ENCODE measurements at places on chromosomes 2 and 18. TPM values are rescaled to one million over a fixed set of nuclear protein-coding genes. Genes with fewer than 3 reads are reported as not detected.
A peak's percentile ranks its signal among the peaks of the same experiment; 100 is the strongest.

The LAMA3 gene
- 4.8 TPM for total RNA-seq

- H3K36me3 ChIP-seq, result no peaks in the 10 kb centered on the region
- no peak overlapping the region for H3K27ac ChIP-seq
- no peaks in the 10 kb centered on the region for H3K27me3 ChIP-seq
- no peaks in the 10 kb centered on the region for H3K4me1 ChIP-seq
- DNase-seq, result no peak
These were observed 38.0 kb downstream of the ACKR3 start for GRCh38 chr2:236607471-236608187.

The C1QL2 gene
- not detected for total RNA-seq

- no peak overlapping the region for H3K4me3 ChIP-seq
- no peaks in the 10 kb centered on the region for H3K36me3 ChIP-seq
- H3K27ac ChIP-seq, result no peak overlapping the region
- DNase-seq, result no peak
- no peaks in the 10 kb centered on the region for H3K27me3 ChIP-seq
These were observed 131.9 kb downstream of the MEIS1 start for GRCh38 chr2:66566726-66567399.

GRCh38 chr2:240985881-240986786, 12.3 kb upstream of the SNED1 start:
- H3K36me3 ChIP-seq, result no peaks in the 10 kb centered on the region
- peak; percentile 83 for DNase-seq
- peak overlapping the region; percentile 56 for H3K4me3 ChIP-seq
- peaks cover 41% of the 10 kb centered on the region for H3K4me1 ChIP-seq

DNA sequence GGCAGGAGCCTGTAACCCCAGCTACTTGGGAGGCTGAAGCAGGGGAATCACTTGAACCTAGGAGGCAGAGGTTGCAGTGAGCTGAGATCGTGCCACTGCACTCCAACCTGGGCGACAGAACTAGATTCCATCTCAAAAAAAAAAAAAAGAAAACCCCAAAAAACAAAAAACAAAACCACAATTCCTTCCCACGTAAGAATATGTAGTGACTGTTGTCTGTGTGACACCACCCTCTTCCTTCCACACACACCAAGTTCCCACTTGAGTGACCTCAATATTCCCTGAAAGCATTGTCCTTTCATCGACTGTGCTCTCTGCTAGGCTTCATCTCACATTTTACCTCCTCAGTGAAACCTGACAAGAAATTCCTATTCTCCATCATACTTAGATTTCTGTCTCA, 8.8 kb upstream of the THADA start:
- H3K27ac ChIP-seq, result no peak overlapping the region
- no peaks in the 10 kb centered on the region for H3K4me1 ChIP-seq
- no peak overlapping the region for H3K4me3 ChIP-seq

GRCh38 chr2:12514631-12515437, 201.9 kb upstream of the TRIB2 start:
- no peaks in the 10 kb centered on the region for H3K4me1 ChIP-seq
- H3K4me3 ChIP-seq, result no peak overlapping the region
- no peak overlapping the region for H3K27ac ChIP-seq
- no peaks in the 10 kb centered on the region for H3K27me3 ChIP-seq
- no peaks in the 10 kb centered on the region for H3K36me3 ChIP-seq
- DNase-seq, result no peak

The AQP12A gene
- total RNA-seq, result not detected

DNA sequence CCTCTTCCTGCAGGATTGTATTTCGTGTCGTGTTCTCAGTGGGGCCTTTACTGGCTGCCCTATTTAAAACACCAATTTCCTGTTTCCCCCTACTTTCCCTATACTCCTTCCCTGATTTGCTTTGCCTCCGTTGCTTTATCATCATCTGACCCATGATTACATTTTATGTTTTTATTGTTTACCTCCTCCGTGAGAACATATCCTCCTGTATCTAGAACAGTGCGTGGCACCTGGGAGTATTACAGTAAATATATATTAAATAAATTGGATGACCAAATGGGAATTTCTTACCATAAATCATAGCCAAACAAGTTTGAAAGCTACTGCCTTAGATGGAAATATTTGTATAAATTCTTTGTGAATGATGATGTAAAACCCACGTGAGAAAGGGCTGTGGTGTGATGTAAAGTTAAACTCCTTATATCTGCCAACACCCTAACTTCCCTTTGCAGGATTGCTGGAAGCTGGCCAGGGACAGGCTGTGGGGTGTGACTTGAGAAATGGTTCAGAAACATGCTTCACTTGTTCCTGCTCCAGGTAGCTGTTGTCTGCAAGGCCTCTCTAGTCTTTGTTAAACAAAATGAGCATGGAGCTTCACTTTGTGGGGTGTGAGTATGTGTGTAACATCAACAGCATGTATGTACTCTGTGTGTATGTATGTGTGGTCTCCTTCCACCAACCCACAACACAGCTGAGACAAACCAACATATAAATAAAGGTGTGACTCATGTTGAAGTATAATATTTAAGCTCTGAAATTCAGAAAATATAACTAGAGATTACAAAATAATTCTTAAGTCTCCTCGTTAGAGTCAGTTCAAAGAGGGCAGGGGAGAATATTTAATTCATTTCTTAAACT, 40.3 kb downstream of the LHCGR start:
- DNase-seq, result no peak
- no peak overlapping the region for H3K4me3 ChIP-seq
- H3K36me3 ChIP-seq, result no peaks in the 10 kb centered on the region
- H3K27ac ChIP-seq, result no peak overlapping the region

Data from right lobe of liver (tissue), 6 donors.